Stimulated activated CD4-positive, alpha-beta T cell treated with anti-CD3 and anti-CD28 coated beads, Interleukin-15, amount 100 ng/mL, for 1 hour (primary cell): ENCODE measurements at places on chromosomes 1 and 21.

- DNase-seq: no peak
These were observed 33.7 kb downstream of the CDCA8 start for GRCh38 chr1:37725851-37726613.

DNA sequence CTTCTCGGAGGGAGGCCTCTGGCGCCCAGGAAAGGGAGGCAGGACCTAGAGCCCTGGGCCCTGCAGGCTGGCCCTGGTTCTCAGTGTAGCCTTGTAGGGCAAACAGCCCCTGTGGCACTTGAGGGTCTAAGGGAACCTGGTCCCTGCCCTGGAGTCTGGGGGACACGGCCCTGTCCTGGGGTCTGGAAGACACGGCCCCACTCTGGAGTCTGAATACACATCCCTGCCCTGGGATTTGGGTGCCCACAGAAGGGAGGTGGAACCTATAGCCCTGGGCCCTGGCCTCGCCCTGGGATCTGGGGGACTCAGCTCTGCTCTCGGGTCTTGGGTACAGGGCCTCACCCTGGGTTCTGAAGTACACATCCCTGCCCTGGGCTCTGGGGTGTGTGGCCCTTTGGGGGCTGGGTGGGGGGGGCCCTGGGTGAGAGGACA, 97.9 kb downstream of the OBSCN start:
- no peak for DNase-seq

DNA sequence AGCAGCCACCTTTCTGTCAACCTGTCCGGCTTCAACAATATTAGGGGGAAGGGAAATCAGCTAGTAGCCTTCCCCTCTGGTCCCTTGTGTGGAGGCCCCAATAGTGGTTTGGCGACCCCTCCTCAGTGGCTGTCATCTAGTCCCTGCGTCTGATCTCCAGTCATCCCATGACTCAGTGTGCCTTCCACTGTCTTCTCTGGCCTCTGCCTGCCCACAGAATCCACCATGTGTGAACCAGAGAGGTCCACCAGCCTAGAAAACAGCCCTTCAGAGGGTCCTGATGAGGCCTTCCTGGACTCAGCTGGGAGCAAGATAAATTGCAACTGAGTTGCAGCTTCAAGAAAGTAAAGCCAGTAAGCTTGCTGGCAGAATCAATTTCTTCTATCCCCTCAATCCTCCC, 3.8 kb upstream of the ATXN7L2 start:
- no peak for DNase-seq

GRCh38 chr1:165056914-165057313, 299.6 kb downstream of the LMX1A start:
- DNase-seq: no peak

GRCh38 chr1:241972703-241973369, 15.3 kb downstream of the BECN2 start:
- DNase-seq: no peak

GRCh38 chr1:40853885-40854170, 8.3 kb downstream of the CITED4 start:
- no peak for DNase-seq

GRCh38 chr1:172821609-172822274, 162.8 kb downstream of the FASLG start:
- no peak for DNase-seq

DNA sequence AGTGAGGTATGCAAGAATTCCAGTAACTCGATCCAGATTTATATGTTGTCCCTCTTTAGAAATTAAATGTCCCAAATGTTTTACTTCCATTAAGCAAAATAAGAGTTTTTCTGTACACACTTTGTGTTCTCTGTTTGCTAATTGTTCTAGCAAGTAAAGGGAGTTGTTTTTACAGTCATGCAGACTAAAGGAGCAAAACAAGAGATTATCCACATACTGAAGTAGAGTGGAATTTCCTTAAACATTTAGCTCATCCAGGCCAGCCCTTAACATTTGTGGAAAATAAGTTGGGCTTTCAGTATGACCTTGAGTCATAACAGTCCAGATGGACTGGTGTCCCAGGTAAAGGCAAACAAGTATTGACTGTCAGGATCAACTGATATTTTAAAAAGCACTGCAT, 44.1 kb upstream of the TINAGL1 start:
- DNase-seq: no peak

DNA sequence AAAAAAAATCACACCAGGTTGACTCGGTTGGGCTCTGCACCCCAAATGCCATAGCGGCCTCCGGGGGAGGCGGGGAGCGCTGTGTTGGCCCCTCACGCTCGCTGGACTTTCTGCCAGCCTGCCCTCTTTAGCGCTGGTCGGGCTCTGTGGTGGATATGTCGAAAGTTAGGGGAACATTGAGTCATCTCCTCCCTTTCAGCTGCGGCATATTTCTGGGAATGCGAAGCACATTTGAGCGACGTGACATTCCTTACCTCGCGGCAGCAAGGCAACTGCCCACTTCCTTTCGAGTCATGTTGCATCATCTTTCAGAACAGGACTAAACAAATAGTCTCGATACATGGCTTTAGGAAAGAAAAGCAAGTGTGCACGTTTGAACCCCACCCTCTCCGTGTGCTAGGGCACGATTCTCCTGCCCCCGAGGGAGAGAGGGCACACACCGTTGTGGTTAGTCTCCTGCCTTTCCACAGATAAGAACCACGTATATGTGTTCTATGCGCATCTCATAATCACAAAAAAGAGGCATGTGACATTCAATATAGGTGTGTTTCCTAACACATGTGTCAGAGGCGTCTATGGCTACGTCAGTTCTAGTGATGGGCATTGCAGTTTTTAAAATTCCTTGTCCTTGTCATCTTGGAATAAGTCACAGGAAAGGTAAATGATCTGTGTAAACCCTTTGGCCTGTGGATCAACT, 105.9 kb upstream of the SLC45A1 start:
- DNase-seq: no peak

DNA sequence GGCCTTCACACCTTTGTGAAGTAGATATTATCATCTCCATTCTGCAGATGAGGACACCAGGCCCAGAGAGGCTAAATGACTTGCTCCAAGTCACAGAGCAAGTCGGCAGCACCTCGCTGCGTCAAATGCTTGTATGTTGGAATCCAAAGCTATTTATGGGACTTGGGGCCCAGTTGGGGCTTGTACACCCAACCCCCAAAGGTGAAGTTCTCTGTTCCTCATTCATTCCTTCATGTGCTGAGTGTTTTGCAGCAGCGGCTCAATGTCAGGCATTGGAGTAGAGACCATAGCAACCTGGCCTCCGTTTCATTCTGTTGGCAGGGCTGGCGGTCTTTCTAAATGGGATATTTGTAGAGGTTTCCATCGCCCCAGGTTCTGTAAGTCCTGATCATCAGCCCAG, 113.4 kb upstream of the SLC25A33 start:
- DNase-seq: no peak

GRCh38 chr1:157364612-157365011, 187.7 kb downstream of the FCRL5 start:
- no peak for DNase-seq

- no peak for DNase-seq
These were observed 547 bp downstream of the PDPN start for GRCh38 chr1:13583966-13584791.

DNA sequence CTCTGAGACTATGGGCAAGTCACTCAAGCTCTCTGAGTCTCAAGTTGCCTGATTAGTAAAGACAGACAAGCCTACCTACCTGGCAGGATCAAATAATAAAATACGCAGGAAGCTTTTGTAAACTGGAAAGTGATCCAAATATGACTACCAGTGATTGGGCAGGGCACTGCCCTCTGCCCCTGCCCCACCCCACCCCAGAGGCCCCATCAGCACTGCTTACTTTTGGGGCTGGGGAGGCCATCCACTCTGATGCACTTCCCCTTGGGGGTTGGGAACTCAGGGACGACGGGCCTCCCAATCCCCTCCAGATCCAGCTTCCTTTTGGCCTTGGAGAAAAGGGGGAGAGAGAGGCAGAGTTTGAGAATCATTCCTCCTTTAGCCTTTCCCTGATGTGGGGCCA, 6.9 kb downstream of the E2F2 start:
- no peak for DNase-seq

DNA sequence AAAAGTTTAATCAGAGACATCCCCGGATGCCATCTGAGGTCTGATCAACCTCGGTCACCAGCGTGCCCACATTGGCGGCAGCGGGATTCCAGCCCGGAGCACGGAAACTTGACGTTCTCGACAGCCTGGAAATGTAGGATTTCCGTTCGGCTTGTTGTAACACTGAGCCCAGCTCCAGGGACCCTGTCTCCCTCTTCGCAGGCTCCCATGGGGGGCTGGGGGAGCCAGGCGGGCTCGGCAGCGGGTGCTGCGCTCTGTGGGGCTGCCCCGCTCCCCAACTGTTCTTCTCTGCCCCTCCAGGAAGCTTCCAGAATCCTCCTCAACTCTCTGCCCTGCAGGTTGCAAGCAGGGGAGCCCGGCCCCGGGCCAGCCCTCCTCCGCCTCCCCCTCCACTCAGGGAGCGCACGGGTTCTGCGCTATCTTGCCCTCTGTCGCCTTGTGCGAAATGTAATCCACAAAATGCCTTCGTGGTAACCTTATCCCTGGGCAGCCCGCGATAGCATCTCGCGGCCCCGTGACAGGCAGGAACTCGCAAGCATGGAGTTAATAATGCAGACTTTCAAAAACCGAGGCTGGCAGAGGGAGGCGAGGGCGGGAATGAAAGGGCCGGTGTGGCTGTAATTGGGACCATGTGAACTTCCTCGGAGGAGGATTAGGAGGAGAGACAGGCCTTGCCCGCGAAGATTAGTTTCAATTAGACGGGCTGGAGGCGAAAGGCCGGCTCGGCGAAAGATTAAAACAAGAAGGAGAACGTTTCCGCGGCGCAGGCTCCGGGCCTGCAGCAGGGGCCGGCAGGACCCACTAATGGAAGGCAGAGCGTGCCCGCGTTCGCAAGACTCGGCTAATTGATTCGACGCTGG, 53.9 kb upstream of the TTC34 start:
- no peak for DNase-seq

DNA sequence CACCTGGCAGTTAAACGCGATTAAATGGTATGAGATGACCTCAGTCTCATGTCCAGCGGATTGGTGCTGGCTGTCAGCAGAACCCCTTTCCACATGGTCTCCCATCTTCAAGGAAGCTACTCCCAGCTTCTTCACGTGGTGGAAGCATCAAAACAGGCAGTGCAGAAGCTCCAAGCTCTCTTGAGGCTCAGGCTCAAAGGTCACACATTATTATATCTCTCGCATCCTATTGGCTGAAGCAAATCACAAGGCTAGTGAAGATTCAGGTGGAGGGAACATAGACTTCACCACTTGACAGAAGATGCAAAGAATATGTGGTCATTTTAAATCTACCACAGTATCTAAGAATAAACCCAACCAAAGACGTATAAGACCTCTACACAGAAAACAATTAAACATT, 181.9 kb downstream of the VPS13D start:
- no peak for DNase-seq

- DNase-seq: no peak
These were observed 174.1 kb upstream of the ETV3 start for GRCh38 chr1:157312082-157312812.

DNA sequence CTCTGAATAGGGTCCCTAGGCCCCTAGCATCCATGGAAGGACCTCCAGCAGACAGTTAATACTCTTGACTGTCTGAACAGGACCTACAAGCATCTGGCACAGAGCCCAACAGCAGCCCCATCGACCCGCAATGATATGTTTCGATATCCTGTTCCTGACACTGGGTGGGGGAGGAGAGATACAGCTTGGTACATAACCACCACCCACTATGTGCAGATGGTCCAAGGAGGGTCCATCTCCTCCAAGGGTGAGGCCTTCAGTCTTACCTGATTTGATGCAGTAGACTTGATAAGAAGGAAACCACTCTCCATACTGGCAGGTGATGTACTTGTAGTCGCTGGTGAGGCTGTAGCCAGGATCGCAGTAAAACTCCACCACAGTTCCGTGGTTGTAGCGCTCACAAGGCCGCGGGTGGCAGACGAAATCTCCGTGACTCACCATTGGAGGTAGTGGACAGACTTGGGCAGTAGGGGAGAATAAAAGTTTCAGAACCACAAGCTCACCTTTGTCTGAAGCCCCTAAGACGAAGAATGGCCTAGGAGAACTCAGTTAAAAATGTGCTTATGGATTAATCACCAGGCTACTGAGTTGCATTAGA, 86.0 kb upstream of the TLR5 start:
- DNase-seq: no peak

GRCh38 chr1:32647308-32648134, 2.8 kb downstream of the ZBTB8OS start:
- DNase-seq: no peak

- no peak for DNase-seq
These were observed 22.3 kb downstream of the APP start for GRCh38 chr21:26148071-26148839.

- DNase-seq: no peak
These were observed 81.0 kb upstream of the ZBTB18 start for GRCh38 chr1:243970077-243970476.

DNA sequence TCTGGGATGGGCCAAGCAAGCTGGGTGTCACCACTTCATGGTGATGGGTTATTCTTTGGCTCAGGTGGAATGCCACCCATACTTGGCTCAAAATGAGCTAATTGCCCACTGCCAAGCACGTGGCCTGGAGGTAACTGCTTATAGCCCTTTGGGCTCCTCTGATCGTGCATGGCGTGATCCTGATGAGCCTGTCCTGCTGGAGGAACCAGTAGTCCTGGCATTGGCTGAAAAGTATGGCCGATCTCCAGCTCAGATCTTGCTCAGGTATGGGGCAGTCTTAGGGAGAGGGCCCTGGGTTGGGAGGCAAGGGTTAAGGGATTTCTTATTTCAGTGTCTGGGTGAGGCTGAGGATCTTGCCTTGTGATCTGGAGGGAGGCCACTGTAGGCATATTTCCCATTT, 15.4 kb upstream of the NASP start:
- no peak for DNase-seq

DNA sequence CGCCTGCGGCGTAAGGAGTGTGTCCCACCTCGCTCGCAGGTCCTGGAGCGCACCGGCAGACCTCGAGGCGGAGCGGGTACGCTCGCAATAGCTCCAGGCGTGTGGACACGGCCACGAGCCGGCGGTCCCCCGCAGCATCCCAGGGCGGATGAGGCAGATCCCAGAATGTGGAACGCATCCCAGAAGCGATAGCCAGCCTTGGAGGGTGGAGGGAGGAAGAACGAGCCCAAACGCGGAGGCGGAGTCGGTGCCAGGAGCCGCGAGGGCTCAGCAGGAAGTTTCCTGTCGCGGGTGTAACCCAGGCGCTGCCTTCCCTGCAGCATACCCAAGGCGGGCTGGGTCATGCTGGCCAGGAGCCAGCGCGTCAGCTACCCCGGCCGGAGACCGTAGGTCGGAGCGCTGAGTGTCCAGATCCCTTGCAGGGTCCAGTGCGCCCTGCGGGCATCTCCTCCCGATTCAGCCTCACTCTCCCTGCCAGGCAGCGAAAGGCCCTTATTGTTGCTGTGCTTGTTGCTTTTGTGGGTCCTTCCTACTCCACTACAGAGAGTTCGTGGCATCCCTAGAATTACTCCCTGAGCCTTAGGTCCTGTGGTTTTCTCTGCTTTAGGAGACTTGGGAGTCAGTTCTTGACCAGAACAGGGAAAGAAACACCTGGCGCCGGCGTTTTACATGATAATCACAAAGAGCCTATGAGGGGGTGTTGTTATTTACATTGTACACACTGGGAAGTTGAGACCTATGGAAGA, 27.7 kb downstream of the STYXL2 start:
- peak; percentile 10 for DNase-seq

GRCh38 chr1:223008808-223009207, 134.2 kb downstream of the TLR5 start:
- DNase-seq: no peak

- DNase-seq: no peak
These were observed 5.9 kb downstream of the CLCA2 start for GRCh38 chr1:86429835-86430234.
